Stimulated activated CD4-positive, alpha-beta T cell treated with anti-CD3 and anti-CD28 coated beads, TNF-alpha, amount 100 ng/mL, for 1 hour (primary cell): ENCODE measurements at places on chromosomes 7 and 10.

DNA sequence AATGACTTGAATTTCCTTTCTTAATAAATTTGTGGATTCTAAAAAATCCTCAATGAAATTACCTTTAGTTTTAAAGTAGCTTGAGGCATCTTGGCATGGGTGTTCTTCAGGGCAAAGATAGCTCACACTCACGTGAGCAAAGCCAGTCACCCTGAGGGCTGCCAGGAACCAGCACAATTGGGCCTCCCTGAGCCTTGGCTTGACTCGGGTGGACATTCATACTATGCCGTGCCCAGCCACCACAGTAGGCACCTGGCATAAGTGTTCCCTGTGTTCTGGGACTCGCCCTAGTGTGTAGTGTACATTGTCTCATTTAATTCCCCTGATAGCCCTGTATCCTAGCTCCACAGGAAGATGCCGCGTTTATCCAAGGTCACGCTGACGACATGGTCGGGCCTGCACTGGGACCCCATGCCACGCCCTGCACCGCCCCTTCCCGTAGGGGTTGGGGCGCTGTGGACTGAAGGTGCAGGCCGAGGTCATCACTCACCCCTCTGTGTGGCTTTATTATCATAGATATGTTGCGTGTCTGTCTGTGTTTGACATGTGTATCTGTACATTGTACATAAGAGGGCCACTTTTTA lies 67.7 kb downstream of the DYNC2I1 start:
- no peak for DNase-seq

DNA sequence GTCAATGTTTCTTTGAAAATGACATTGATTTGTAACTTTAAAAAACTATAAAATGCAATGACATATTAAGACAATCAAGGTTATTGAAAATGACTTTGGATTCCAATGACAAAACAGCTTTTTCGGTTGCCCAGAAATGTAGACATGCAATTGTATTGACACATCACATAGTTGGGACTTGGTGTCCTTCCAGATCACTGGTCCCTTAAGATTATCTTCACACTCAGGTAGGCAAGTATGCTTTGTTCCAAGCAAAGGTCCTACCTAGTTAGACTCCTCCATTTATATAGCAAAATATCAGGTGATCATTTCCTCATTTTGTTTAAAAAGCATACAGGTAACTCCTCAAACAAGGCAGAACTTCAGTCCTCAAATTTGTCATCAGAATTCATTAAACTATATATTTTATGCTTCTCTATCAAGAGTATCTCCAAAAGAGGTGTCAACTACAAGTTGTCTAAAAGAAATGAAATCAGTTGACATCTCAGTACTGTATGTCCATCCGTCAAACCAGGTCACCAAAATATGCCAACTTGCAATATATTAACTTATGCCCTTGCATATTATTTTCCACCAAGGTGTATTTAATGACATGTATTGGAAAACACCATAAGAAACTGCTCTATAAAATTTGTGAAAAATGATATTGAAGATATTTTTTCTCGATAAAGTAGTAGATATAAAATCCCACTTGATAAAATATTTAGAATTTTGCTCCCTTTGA lies 64.6 kb downstream of the TSPAN12 start:
- no peak for DNase-seq

- DNase-seq, result no peak
These were observed 137.2 kb downstream of the VIPR2 start for GRCh38 chr7:159007364-159007995.

DNA sequence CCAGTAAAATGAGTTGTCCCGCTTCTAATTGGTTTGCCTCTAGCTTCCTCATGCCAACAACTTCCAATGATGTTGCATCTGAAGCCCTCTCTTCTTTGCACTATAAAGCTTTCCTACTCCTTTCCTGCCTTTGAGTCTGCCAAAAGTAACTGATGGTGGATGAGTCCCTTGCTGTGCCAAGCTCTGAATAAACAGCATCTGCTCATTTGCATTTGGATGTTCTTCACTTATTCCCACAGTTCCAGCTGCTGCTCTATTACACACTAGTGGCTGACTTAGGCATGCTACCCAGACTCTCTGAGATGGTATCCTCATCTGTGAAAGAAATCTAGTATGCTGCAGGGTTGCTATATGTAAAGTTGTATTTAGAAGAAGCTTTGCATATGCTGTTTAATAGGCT lies 24.9 kb downstream of the SFR1 start:
- DNase-seq, result no peak

GRCh38 chr7:116161728-116162127 lies 48.6 kb upstream of the TES start:
- no peak for DNase-seq
